Stimulated activated CD8-positive, alpha-beta memory T cell treated with anti-CD3 and anti-CD28 coated beads, Interleukin-4, amount 100 ng/mL, for 4 hours (primary cell): ENCODE measurements at places on chromosomes 12 and 14.

DNA sequence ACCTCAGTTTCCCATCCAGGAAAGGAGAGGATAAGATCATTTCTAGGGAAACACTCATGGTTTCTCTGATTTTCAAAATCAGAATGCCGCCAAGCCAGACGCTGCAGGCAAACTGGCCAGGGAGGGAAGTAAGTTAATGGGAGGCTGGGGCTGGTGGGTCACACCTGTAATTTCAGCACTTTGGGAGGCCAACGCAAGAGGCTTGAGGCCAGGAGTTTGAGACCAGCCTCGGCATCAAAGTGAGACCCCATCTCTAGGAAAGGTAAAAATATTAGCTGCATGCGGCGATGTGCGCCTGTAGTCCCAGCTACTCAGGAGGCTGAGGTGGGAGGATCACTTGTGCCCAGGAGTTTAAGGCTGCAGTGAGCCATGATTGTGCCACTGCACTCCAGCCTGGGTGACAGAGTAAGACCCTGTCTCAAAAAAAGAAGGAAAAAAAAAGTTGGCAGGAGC lies 587 bp downstream of the SELPLG start:
- no peak for DNase-seq

GRCh38 chr14:59309291-59309900 lies 120.9 kb downstream of the DAAM1 start:
- DNase-seq, result no peak

GRCh38 chr12:50638482-50638880 lies 125.4 kb upstream of the ATF1 start:
- no peak for DNase-seq

- no peak for DNase-seq
These were observed 459.5 kb downstream of the RMST start for GRCh38 chr12:97921979-97922722.

GRCh38 chr12:4720637-4720995 lies 416 bp downstream of the GALNT8 start:
- no peak for DNase-seq

DNA sequence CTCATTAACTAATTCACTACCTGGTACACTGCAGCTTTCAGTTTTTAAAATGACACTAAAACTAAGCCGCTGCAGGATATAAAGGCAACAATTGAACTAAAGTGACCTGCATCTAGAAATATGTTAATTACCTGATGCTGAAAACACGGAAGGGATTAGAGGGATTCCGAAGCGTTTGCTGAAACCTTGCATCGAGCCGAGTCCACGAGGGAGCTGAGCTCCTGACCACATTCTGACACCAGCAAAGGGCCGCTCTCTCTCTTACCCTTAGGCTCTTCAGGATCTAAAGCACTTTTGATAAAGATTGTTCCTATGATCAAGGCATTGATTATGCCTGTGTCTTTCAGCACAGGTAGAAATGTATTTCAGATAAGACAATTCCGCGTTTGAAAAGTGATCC lies 59.5 kb upstream of the CDKN3 start:
- no peak for DNase-seq

DNA sequence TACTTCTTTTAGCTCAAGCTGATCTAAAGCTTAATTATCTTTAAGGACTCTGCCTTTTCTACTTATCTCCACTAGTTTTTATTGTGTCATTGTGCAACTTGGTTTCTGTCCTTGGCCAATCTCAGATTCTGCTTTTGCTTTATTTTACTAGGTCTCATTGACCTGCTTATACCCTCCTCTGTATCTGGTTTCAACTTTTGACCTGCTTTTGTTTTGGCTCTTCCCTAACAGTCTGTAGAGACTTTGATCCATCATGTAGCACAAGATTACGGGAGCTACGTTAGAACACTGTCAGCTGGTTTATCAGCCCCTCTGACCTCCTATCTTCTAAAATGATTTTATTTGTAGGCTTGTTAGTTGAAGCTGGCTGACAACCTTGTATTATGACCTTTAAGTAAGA lies 43.6 kb downstream of the ZCRB1 start:
- no peak for DNase-seq

DNA sequence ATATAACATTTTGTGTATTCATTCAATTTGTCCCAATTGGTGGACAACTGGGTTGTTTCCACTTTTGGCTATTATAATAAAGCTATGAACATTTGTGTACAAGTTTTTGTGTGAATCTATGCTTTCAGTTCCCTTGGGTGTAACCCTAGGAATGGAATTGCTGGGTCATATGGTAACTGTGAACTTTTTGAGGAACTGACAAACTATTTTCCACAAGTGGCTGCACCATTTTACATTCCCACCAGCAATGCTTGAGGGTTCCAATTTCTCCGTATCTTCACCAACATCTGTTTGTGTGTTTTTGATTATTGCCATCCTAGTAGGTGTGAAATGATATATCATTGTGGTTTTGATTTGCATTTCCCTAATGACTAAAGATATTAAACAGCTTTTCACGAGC lies 13.0 kb downstream of the LPCAT3 start:
- DNase-seq, result no peak

DNA sequence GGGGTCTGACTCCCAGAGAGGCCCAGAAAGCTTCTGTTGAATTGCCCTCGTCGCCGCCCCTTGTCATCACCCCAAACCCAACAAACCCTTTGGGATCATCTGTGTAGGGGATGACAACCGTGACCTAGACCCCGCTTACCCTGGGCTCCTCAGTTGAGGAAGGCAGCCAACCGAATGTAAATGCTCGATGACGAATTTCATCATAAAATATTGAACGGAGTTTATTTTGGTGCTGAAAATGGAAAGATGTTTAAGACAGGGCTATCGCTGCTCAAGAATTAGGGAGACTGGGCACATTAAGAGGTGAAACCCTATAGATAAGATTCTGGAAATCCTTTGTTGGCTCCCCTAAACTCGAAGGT lies 512 bp downstream of the ACTR10 start:
- no peak for DNase-seq

DNA sequence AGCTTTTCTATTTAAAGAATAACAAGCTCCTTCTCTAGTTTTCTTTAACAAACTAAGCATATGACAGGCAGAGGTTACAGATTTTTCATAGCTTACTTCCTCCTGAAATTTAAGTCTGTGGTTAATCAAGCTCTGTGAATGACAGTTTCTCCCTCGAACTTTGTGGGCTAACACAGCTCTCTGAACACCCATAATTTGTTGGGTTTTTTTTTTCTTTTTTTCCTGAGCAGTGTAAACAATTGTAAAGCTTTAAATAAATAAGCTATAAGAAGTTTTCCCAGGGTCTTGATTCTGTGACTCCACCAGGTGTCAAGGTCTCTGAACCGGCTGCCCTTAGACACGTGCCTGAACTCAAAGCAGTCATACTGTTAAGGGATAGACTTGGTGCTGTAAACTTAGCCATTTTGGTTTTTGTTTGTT lies 128.1 kb upstream of the AMIGO2 start:
- no peak for DNase-seq

DNA sequence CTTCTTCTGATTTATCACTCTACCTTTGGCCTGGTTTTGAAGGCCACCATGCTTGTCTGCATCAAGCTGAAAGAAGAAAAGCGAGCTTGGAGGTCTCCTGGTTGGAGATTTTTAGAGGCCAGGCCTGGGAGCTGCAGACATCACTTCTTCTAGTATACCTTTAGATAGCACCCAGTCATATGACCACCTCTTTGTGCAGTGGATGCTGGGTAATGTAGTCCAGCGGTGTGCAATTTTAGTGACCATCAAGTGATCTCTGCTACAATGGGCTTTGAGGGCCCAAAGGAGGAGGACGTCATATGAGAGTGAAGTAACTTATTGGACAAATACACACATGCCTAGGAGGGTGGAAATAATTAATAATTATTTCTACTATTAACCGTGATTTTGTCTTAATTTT lies 15.2 kb upstream of the WNT5B start:
- no peak for DNase-seq

DNA sequence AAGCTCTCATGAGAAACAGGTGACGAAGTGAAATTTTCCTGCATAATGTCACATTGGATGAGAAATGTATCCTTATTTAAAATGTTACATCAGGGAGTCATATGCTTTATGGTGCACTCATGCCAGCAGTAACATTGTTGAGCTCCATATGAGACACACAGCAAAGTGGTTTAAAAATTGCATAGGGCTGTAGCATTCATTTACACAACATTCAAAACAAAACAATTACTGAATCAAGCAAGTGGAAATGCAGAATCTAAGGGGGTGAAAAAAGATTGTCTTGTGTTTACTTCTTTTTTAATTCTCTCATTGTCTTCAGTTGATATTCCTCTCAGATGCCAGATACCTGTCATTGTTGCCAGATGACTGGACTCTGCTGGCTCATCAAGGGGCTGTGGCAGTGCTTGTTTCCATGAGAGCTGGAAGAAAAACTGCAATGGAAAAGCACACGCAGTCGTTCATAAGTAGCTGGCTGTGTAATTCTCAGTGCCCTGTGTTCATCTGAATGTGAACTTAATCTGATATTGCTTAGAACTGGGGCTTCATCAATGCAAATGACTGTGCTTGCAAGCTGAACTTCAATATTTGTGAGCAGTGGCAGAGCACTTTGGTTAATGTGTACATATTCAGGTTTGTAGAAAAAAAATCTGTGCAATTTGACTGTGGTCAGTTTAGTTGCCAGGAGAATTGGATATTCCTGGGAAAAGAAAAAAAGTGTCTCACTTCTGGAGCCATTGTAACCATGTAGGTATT lies 305.6 kb downstream of the RAD51B start:
- DNase-seq, result no peak

- DNase-seq, result no peak
These were observed 915.8 kb downstream of the VRK1 start for GRCh38 chr14:97713023-97713422.

- DNase-seq, result no peak
These were observed 708 bp upstream of the TCTN1 start for GRCh38 chr12:110613071-110613770.

DNA sequence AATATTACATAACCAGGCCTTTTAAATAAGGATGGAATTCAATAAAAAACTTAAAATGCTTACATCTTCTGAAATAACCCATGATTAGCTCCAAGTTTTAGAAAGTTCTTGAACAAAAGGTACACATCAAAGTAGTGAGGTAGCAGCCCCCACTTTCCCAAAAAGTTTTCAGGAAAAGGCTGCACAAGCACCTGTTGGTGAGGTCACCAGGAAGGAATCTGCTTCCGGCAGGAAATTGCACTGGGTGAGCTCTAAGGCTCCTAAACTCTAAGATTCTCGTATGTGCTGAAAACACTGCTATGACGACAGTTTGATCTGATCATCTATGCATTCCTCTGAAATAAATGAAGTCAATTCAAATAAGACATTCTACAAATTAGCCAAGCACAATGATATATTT lies 34.3 kb upstream of the TTC7B start:
- DNase-seq, result no peak

DNA sequence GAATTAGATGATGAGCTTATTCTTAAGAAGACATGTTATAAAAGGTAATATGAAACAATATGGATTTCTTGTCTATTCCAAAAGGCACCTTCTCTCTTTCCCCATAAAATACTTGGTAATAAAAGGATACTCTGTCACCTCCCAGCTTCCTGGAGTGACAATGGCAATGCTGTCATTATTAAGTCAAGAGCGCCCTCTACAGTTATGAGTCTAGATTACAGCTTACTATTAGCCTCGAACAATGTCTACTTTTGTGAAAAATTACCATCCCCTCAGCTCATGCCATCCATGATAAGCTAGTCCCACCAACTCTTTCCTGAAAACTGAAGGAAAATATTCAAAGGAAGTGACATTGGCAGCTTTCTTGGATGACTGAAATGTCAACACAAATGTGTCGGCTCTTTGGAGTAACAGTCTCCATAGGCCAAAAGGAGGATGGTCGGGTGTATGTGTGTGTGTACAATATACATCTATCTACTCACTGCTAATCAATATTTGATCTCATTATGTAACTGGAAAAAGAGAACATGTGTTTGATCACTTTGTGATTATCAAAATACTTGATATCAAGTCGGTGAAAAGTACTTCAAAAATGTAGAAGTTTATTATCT lies 48.7 kb upstream of the CDKN3 start:
- no peak for DNase-seq

GRCh38 chr12:83954956-83955601 lies 957.5 kb downstream of the SLC6A15 start:
- DNase-seq, result no peak

- no peak for DNase-seq
These were observed 49.3 kb downstream of the DLK1 start for GRCh38 chr14:100775831-100776591.

DNA sequence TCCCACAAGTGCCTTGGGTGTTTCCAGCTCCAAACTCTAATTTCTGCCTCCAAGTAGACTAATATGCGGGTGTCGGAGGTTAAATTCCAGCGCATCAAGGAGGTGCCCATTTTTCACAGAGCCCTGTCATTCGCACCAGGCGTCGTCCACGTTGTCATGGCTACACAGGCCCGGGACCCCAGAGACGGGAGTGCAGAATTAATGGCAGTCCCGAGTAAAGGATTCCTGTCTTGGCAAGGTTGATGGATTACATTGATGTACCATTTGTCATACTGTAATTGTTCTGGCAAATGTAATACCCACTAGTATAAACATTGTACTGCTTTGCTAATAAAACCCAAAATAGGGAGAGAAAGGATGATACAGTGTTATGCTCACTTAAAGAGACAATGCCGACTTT lies 222.9 kb upstream of the MYL2 start:
- DNase-seq, result no peak

DNA sequence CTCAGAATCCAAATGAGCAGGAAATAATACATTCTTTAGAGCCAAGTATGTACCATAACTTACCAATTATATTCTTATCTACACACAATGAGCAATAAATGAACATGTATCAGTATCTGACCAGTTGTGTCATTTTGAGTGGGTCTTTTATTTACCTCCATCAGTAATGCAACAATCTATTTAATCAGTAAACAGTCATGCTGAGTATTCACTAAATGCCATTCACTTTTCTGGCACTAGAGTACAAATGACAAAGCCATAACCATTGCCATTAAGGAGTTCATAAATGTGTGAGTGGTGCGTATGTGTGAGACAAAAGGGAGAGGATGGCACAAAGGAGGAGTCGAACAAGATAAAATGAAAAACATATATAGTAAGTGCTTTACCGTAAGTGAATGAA lies 1.5 kb upstream of the STRAP start:
- no peak for DNase-seq

DNA sequence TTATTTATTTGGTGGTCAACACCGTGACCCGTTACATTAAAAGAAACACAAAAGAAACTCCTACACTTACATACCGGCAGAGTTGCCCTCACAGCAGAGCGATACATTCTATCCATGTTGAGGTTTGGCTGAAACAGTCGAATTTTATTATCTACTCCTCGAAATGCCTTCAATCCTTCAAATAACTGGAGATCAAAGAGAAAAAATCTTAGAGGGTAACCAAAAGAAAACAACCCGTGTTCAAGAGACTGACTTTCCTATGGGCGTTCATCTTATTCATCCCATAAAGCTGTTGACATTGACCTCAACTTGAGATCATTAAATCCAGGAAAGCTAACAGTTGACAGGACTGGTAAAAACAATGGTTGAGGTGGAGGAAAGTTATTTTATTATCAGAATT lies 67.7 kb downstream of the BCAT1 start:
- DNase-seq, result no peak

GRCh38 chr14:39755269-39755878 lies 323.1 kb upstream of the FBXO33 start:
- DNase-seq, result no peak

GRCh38 chr14:23657959-23658470 lies 21.9 kb downstream of the DHRS2 start:
- DNase-seq, result no peak

- no peak for DNase-seq
These were observed 135.4 kb upstream of the NUDT4 start for GRCh38 chr12:93242154-93242972.

GRCh38 chr12:59715434-59715833 lies 119.6 kb downstream of the SLC16A7 start:
- DNase-seq, result no peak

GRCh38 chr12:58882826-58883225 lies 37.5 kb downstream of the LRIG3 start:
- DNase-seq, result no peak
